Activated CD4-positive, alpha-beta T cell treated with anti-CD3 and anti-CD28 coated beads, Interleukin-2, amount 10 ng/mL, durations not matched to agents 7 days and 5 days (primary cell): ENCODE measurements at places on chromosomes 3 and 15. TPM values are rescaled to one million over a fixed set of nuclear protein-coding genes. Genes with fewer than 3 reads are reported as not detected.

DNA sequence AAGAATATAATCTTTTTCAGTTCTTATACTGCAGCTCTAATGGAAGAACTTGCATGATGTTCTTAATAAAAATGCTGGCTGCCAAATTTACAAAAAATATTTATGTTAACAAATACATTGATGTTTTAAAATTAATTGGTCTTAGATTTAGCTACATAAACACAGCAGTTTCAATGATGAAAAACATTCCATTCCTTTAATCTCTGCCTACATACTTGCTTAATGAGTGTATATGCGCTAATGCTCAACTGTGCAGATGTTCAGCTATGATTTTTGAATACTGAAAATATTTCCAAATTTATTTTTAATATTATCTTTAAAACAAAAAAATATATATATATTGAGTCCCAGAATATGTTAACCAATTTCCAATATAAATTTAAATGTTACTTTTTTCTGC, 867.4 kb downstream of the ROBO1 start:
- no peak for DNase-seq

GRCh38 chr15:63231706-63232105, 42.3 kb downstream of the RAB8B start:
- no peak for DNase-seq

GRCh38 chr3:8632402-8633237, 12.0 kb downstream of the SSUH2 start:
- no peak for DNase-seq

GRCh38 chr15:85625856-85626255, 168.9 kb downstream of the KLHL25 start:
- DNase-seq: peak; percentile 43

DNA sequence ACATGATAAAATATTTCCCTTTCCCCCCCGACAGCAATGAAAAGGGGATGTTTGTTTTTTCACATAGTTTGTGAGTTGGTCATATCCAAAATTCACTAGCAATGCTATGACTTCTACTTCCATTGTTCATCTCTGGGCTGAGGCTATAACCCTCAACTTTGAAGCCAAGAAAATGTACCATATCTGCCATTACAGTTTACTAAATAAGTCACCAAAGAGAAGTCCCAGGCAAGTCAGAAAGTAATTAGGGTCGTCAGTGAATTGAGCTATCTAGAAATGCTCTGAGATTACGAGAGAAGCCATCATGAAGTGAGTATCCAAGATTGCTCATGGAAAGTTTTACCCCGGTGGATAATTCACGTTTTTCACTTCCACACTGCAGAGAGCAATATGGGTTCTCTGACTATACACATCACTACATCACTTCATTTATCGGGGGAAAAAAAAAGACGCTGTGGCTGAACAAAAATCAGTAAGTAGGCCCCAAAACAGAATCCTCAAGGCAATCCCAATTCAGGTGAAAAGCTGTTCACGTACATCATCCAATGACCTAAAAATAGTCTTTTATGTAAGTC, 1.4 kb downstream of the PEAK1 start:
- no peak for DNase-seq

- no peak for DNase-seq
Observed at GRCh38 chr3:33124638-33125037, 10.8 kb downstream of the CRTAP start.

DNA sequence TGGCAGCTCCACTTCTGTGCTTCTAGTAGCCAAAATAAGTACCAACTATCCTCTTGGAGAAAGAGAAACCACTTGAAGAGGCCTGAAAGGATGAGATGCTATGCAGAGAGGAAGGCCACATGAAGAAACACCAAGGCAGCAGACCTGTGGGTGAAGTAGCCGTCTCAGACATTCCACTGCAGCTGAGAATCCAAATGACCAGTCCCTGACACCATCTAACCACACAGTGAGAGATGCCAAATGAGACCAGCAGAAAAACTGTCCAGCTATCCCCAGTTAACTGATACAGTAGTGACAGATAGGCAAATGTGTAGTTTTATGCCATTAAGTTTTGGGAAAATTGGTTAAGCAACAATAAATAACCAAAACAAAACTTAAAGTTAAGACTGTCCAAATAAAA, 47.9 kb upstream of the ZSCAN2 start:
- DNase-seq: no peak

DNA sequence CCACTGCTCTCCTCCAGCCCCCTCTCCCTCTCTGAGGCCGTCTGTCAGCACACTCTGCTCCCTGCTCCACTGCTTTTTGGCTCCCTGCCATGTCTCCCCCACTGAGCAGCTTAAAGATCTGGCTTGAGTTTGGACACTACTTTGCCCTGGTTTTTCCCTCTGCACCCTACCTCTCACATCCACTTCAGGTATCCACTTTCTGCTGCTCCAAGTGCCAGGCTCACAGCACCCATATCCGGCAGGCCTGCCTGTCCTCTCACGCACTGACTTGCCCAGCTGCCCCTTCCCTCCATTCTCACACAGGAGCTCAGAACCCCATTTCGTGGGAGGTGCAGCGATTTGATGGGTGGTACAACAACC, 3.7 kb downstream of the DUOX1 start:
- no peak for DNase-seq

DNA sequence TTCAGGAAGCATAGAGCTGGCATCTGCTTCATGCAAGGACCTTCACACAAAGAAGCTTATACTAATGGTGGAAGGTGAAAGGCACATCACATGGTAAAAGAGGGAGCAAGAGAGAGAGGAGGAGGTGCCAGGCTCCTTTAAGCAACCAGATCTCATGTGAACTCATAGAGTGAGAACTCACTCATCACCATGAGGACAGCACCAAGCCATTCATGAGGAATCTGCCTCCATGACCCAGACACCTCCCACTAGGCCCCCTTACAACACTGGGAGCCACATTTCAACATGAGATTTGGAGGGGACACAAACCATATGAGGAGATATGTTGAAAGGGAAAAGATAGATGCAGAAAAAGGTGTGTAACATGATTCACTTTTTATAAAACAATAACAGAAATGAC, 48.4 kb upstream of the TLE3 start:
- no peak for DNase-seq

GRCh38 chr3:117059067-117059955, 349.7 kb downstream of the TUSC7 start:
- no peak for DNase-seq

- DNase-seq: no peak
Observed at GRCh38 chr3:120858521-120858920, 49.5 kb upstream of the STXBP5L start.

DNA sequence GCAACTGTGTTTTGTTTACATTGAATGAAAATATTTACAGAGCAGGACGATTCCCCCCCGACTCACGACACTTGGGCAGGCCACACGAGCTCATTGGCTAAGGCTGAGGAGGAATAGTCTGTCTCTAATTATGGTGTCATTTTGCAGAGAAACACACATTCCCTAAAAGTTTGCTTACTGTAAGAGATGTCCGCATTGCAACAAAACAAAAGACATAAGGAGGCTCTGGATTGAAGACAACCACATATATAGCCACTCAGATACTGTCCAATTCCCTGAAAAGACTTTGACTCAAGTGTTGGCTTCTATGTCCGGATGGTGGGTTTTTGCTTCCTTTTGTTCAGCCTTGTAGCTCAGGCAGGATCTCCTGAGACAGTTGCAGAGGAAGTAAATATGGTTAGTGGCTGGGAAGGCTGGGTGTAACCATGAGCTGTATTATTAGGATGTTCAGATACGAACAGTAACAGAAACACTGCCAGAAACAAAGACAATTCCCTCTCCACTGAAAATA, 170.4 kb downstream of the KLHL25 start:
- peak; percentile 29 for DNase-seq

DNA sequence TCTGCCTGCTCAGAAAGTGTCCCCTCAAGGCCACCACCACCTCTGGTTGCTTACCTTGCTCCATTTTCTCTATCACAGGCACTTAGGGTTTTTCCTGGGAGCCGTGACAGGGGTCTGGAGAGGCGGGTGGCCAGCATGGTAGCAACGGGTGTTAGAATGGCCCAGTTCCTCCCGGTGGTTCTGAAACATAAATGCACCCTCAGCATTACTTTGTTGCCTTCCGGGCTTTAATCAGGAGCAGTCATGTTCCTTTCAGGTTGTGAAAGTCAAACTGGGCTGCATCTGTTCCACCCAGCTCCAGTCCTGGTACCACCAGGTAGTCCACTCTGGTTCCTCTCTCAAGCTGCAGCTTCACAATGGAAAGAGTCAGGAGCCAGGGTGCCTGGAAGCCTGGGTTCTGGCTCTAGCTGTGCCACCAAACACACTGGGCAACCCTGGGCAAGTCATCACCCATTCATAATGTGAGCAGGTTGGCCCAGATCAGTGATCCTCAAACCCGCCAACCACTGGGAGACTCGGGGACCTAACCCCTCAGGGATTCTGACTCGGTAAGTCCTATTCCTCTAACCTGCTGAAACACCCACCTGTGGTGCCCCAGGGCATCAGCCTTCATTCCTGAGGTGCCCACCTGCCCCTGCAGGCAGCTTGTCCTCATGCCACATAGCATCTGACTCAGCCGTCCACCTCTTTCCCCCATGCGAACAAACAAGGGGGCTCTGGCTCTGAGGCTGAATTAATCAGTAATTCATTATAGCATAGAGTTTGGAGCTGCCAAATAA, 9.3 kb downstream of the BDH1 start:
- DNase-seq: no peak

DNA sequence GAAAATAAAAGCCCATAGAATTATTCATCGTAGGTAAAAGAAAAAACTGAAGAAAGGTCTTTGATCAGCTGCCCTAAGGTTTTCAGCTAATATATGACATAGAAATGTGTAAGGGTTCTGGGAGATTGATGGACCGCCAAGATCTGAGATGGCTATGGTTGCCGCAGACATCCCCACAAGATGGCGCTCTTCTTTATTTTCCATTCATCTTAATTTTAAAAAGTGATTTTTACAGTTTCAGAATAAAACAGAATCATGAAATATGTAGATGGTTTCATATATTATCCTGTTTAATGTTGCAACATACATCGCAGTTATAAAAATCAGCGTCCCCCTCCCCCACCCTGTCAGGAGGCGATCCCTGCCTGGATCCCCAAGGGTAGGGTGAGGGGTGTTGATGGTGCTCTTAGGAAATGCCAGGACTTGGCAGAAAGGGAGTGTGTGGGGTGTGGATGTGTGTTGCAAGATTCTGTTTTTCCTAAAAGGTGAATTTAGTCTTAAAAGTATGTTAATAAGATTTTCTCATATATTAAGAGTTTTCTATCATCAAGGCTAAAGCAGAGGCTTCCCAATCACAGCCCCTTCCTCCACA, 68.8 kb downstream of the ANXA2 start:
- peak; percentile 40 for DNase-seq

- no peak for DNase-seq
Observed at GRCh38 chr3:121592856-121593702, at the start of gene FBXO40. Gene FBXO40 (plus strand): TSS chr3:121593379. CDS start chr3:121620576, 27,197 bp downstream.

DNA sequence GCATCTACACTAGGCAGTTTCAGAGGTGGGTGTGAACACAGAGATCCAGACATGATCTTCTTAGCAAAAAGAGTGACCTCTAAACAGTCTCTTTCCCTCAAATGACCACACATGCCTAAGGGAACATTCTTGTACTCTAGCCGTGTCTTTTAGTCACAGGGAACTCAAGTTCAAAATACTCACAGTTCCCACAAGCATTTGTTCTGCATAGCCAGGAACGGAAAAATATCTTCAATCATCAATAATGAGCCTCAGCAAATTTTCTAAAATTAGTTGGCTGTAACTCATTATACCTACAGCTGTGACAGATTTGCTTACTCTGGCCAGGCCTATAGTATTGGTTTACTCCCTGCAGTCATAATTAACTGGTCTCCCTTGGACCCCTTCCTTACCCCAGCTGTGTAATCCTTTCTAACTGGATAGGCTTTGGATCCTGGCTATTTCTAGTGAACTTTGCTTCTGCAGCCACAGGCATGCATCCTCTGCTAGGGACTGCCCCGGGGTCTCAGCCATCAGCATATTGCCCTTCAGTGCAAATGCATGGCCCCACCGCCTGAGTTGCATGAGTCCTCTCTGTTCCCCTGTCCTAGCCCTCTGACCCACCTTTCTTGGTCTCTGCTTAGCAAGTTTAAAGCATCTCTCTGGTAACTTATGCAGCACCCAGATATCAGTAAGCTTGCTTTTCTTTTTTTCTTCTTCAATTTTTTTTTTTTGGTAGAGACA, 56.0 kb upstream of the HACD2 start:
- DNase-seq: no peak

- DNase-seq: no peak
Observed at GRCh38 chr3:25588441-25589103, 76.1 kb downstream of the TOP2B start.

DNA sequence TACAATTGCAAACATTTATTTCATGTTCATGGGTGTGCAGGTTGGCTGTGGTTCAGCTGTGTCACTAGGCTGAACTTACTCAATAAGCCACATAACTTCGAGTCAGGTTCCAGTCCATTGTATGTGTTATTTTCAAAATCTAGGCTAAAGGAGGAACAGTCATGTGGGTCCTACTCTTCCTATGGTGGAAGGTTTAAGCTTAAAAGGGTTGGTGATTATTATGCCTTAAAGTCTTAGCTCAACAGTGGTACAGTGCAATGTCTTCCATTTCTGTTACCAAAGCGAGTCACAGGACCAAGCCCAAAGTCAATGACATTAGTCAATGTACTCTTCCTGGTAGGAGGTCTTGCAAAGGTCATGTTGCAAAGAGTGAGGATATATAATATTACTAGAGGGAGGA, 78.2 kb downstream of the ATG7 start:
- no peak for DNase-seq

DNA sequence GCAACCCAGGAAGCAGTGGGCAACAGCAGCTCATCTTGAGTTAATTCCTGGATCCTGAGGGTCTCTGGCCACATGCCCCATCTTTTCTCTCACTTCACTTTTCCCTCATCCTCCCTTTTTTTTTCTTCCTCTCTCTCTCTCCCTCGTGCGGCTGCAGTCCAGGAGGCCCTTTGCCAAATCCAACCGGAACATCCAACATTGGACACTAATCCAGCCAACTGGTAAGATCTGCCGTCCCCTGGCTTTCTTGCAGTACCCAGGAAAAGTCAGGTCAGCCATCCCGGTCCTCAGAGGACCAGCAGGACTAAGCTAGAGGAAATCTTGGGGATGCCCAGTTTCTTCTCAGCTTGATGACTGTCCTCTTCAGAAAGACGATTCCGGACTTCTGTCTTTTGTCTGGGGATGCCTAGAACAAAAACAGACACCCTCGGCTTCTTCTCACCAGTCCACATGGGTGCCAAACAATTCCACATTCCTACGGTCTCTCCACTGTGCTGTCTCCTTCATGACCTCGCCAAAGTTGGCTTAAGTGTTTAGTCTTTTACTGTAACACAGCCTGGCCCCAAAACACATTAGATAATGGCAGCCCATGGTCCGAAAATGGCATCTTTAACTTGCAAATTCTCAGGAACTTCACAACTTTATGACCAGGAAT, 115.6 kb downstream of the GSK3B start:
- no peak for DNase-seq

- DNase-seq: no peak
Observed at GRCh38 chr15:32884146-32884545, 166.3 kb downstream of the GREM1 start.

- no peak for DNase-seq
Observed at GRCh38 chr3:126746395-126747177, 42.5 kb downstream of the CHCHD6 start.

ZIC1 gene
- total RNA-seq: not detected

NLGN1 gene
- not detected for total RNA-seq

NECTIN3 gene
- total RNA-seq: 3.9 TPM

ERICH6 gene
- total RNA-seq: 0.50 TPM

DPPA2 gene
- not detected for total RNA-seq

ASB14 gene
- total RNA-seq: not detected
